ENCODE measurements at places on chromosomes 7 and 10. TPM values are rescaled to one million over a fixed set of nuclear protein-coding genes. Genes with fewer than 3 reads are reported as not detected.
A peak's percentile ranks its signal among the peaks of the same experiment; 100 is the strongest.

DNA sequence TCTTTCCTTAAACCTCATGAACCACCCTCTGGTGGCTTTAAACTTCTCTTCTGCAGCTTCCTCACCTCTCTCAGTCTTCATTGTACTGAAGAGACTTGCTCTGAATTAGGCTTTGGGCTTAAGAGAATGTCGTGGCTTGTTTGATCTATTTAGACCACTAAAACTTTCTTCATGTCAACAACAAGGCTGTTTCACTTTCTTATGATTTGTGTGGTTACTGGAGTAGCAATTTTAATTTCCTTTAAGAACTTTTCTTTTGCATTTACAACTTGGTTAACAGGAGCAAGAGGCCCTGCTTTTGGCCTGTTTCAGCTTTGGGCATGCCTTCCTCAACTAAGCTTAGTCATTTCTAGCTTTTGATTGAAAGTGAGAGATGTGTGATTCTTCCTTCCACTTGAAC, 38.1 kb upstream of the CDHR3 start:
- DNase-seq: peak; percentile 67

- no peak for DNase-seq
These were observed 176.2 kb upstream of the NOBOX start for GRCh38 chr7:144579687-144580086.

Gene HMX2
- total RNA-seq: 0.43 TPM

Gene SPAM1
- not detected for total RNA-seq

DNA sequence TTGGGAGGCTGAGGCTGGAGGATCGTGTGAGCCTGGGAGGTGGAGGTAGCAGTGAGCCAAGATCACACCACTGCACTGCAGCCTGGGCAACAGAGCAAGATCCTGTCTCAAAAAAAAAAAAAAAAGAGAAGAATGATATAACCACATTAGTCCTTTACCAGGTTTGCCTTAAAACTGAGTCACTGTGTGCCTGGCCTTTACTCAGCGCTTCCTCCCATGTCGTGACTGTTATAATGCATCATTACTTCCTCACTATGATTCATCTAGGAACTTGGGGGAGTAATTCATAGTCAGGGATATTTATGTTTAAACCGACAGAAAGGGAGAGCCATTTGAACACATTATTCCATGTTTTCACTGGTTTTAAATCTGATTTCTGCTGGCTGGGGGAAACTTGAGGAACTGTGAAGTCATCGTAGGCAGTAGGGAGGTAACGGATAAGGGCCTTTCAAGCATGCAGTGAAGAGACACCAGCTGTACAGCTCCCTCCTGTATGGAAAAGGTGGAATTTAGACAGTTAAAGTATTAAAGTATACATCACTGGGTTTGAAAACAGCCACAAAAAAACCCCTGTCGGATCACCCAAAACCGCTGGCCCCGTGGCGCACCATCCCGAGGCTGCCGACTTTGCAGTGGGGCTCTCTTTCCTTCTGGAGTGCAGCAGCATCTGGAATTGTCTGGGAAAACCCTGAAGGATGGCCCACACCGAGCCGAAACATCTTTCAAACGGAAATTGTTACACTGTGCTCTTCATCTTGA, 119.8 kb downstream of the NKX6-2 start:
- DNase-seq: peak; percentile 53

Gene CNNM2
- total RNA-seq: 5.1 TPM

DNA sequence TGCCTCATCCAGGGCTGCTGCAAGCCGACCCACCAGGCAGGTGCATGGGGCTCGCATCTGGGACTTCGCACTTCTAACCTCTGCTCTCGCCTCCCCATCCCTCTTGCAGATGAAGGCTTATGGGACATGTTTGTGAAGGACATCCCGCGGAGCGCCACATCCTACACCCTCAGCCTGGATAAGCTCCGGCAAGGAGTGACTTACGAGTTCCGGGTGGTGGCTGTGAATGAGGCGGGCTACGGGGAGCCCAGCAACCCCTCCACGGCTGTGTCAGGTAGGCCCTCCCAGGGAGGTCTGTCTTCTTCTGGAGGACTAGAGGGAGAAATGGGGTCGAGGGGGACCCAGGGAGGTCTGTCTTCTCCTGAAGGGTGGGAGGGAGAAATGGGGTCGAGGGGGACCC, 448.9 kb upstream of the FOXK1 start:
- DNase-seq: no peak

GRCh38 chr7:15720849-15721471, 34.5 kb upstream of the MEOX2 start:
- DNase-seq: peak; percentile 28

DNA sequence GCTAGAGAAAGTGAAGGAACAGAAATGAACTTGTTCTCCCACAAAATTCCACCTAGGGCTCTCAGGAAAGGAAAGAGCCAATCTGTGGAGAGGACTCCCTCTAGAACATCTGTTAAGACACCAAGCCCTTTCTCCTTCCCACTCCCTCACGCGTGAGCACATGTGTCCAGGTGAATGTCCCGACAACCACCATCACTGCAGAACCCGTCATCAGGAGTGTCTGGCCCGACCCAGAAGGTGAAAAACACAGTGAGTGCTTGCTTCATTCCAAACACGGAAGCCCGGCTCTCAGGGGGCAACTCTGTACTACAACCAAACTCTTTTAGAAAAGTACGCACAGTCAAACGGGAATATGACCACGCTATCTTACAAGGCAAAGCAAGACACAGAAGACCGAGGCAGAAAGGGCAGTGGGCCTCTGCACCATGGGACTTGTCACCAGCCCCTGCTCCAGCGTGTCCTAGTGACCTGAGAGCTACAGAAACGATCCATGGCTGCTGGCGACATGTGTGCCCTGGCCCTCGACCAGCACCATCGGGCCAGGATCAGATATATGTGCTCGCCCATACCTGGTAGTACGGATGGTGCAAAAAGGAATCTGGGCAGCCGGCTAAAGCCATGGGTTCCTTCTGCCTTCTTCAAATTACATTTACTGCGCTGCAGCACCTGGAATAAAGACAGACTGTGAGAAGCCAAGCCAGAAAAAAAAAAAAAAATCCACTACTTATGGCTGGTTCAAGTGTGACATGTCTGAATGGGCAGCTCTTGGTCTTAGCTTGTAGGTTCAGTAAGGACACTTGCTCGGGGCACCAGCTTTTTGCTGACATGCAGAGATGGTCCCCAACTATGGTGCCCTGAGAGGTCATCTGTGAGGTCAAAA, 50.8 kb downstream of the GRB10 start:
- no peak for DNase-seq

Gene HMX3
- 0.69 TPM for total RNA-seq

DNA sequence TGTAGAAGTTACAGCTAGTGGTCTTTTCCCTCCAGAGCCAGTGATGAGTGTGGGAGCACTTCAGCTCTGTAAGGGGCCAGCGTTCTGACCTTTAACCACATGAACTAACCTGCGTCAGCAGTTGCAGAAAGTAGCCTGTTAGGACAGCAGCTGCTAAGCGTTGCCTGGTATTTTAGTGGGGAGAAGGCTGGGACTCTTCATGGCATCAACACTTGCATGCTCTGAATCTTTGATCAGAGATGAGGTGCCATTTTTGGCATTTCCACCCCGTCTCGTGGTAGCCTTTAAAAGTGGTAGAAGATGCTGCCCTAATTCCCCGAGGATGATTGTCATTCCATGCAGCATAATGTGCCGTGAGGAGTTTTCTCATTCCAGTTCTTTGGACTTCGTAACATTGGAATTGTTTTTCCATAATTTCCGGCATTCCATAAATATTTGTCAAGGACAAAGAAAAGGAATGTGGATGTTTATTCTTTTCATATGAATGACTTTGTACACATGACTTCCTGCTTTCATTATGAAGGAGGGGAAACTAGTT, 92.2 kb downstream of the AVL9 start:
- DNase-seq: no peak

DNA sequence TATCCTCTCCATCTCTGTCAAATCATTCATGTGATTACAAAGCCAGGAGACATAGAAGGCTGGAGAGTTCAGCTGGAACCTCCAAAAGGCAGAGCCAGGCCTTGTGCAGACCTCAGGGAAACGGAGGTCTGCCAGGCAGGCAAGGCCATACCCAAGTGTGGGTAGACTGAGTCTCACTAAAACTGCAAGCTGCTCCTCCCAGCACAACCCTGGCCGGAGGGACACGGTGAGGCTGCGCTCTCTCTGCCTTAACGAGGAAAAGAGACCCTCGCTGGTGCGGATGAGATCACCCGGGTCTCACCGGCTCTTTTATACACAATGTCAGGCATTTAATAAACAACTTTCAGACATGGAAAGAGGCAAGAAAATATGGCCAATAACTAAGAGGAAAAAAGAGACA, 66.1 kb upstream of the INPP5A start:
- no peak for DNase-seq

DNA sequence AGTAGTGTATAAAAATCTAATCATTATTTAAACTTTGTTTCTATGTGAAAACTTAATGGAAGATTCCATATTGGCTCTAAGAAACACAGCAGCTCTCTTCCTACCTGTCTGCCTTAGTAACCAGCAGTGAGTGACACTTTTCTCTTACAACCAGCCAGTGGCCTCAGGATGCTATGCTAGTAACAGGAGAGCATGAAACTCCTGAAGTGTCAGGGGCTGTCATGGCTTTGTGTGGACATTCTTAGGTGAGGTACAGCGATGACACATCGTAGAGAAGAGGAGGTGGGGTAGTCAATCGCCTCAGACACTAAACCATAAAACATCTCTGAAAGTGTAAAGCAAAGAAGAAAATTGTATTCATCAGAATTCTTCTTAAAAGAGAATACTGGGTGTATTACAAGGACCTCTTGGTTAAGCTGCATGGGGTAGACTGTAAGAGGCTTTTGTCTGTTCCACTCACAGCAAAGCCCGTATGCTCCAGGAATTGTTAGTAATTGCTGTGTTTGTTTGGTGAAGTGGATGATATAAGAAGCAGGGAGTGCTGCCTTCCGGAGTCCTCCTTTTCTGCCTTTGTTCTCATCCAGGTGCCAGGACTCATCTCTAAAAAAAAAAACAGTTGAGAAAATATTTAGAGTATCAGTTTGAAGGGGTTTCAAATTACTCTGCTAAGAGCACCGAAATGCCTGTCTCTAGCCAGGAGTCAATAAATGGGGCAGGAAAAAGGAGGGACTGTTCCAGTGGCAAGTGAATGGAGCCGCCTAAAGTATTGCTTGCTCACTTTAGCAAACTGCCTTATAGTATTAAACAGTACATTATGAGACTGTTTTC, 518.8 kb downstream of the CNTNAP2 start:
- no peak for DNase-seq

- DNase-seq: no peak
These were observed 245.3 kb downstream of the POLR1F start for GRCh38 chr7:19463581-19463980.

GRCh38 chr7:38840736-38841460, 68.1 kb downstream of the VPS41 start:
- no peak for DNase-seq

- DNase-seq: no peak
These were observed 804.8 kb upstream of the IGFBP3 start for GRCh38 chr7:46725838-46726237.

Gene ETV1
- 0.56 TPM for total RNA-seq

DNA sequence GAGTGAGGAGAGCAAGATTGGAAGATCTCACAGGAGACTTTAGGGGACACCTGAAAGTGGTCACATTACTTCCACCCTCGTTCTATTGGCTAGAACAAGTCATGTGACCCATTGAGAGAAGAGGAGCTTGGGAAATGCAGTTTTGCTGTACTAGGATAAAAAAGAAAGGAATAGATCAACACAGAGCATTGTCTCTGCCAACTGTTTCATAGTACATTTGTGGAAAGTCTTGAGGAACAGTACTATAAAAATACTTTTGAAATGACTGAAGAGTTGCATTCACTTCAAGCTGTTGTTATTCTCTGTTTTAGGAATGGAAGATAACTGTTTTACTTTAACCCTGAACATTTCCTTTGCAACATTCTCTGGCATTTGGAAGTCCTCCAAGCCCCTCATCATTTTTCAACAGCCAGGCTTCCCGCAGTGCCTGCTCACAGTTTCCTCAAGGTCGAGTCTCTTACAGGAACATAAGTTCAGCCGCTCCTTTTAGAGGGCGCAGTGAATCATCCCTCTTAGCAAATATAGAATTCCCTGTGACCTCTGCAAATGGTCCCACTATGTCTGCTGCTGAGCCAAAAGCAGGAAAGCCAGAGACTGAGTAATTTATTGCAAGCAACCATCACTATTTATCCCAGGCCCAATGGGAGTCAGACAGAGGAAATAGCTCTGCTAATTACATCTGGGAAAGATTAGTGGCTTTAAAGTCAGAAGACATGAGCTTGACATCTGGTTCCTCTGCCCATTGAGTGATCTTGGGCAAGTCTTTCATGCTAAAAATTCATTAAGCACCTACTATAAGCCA, 40.7 kb downstream of the MRPL32 start:
- DNase-seq: no peak

Gene RBP3
- not detected for total RNA-seq

Gene LIPM
- not detected for total RNA-seq

- no peak for DNase-seq
These were observed 5.3 kb downstream of the COL1A2 start for GRCh38 chr7:94400022-94400421.

DNA sequence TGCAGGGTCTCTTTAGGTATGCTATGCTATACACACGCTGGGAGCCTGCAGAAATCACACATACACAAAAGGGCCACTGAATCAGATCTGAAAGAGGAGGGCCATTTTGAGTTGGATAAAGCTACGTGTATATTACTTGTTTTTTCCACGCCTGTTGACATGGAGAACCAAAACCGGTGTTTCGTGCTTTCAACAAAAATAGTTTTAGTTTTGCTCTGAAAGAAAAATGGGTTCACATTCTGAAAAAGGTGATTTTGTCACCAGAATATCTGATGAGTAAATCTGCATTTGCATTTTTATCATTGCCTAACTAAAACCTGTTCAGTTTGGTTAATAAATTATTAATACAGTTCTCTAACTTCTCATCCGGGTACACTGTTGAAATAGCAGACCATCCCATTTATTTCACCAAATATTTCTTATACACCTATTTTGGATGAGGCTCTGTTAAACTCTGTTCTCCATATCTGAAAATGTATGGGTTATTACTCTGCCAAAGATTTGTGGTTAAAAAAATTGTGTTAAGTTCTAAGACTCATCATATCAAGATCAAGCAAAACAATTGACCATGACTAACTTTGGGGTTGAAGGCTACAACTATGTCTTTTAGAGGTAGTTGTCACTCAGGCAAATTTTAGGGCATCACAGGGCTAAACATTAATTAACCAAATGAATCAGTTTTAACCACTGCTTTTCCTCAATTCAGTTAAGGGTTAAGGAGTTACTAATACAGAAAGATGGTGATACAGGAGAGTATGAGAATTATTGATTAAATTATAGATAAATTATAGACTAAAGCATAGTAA, 101.2 kb upstream of the RPA3 start:
- DNase-seq: no peak

DNA sequence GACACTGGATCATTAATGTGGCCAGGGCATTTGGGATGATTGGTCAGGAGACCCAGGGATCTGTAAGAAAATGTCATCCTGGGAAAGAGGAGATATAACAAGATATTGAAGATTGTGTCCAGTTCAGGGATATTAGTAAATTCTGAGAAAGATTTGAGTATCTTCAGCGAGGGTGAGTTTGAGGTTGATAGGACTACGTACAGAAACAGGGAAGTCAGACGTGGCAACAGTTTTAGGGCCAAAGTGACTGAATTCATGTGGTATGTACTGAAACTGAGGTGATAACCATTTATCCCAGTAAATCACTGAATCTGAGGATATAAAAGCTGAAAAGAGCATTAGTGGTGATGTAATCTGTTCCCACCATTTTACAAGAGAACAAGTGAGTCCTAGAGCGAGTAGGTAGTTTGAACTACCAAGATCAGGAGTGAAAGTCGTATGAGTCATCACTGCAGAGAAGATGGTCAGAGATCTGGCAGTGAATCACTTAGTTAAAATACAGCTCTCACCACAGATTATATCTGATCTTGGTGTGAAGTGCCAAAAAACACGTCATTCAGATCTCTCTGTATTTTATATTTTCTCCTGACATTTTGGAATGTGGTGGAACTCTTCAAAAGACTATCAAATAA, 220.5 kb downstream of the CDK14 start:
- DNase-seq: no peak

Gene AUTS2
- 3.3 TPM for total RNA-seq

Measured in activated CD8-positive, alpha-beta T cell treated with anti-CD3 and anti-CD28 coated beads for 36 hours (primary cell).